Stimulated activated CD4-positive, alpha-beta T cell treated with anti-CD3 and anti-CD28 coated beads, Interleukin-15, amount 100 ng/mL, for 24 hours (primary cell): ENCODE measurements at places on chromosomes 7 and 10.
A peak's percentile ranks its signal among the peaks of the same experiment; 100 is the strongest.

DNA sequence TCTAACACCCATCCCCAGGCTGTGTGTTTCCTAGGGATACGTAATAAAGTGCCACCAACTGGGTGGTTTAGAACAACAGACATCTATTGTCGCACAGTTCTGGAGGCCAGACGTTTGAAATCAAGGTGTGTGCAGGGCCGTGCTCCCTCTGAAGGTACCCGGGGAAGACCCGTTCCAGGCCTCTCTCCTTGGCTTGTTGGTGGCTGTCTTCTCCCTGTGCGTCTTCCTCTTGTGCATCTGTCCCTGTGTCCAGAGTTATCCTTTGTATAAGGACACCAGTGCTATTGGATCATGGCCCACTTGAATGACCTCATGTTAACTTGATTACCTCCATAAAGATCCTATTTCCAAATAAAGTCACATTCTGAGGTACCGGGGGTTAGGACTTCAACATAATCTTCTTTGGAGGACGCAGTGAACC lies 15.6 kb downstream of the GRK5 start:
- DNase-seq, result no peak

- peak; percentile 27 for DNase-seq
Observed at GRCh38 chr10:126387931-126388911, at the start of gene ADAM12. Gene ADAM12, minus strand, starts transcription at chr10:126388477. Its CDS starts 332 bp downstream, at chr10:126388145.

DNA sequence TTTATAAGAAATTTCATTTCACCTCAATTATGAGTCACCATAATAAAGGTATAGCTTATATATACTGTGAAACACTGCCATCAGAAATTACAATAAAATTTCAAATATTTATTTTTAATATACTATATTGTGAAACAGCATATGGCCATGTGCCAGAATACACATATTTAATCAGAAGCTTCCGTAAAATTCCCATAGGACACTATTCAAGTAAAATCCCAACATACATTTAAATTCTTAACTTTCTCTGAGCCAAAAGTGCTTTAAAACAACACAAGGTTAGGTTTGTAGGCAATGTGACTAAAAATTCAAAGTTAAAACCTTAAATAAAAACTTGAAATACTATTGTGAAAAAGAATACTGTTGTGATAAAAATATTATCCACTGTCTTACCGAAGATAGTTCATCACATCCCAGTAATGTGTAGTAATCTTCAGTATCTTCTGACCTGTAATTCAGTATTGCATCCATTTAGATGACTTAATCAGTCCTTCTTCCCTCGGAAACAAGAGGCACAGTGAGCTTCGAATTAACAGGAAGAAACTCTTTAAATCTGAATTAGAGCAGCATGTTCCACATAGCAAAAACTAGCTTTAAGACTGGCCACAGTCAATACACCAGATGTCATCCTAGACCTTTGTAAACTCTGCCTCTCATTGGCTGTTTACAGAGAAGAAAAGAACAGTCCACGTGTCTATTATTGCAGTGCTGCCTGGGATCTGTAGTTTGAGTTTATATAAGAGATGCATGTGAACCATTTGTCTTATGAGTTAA lies at the start of gene DNAJC12:
TSS of gene DNAJC12 (minus strand) at position 648 of the 774 bp plus-strand sequence. CDS start at position 471, 177 bp downstream.
- no peak for DNase-seq

- DNase-seq, result no peak
Observed at GRCh38 chr10:59820471-59820870, 67.2 kb upstream of the MRLN start.

GRCh38 chr10:93993414-93993781 lies 333 bp upstream of the PLCE1 start:
- DNase-seq, result no peak

DNA sequence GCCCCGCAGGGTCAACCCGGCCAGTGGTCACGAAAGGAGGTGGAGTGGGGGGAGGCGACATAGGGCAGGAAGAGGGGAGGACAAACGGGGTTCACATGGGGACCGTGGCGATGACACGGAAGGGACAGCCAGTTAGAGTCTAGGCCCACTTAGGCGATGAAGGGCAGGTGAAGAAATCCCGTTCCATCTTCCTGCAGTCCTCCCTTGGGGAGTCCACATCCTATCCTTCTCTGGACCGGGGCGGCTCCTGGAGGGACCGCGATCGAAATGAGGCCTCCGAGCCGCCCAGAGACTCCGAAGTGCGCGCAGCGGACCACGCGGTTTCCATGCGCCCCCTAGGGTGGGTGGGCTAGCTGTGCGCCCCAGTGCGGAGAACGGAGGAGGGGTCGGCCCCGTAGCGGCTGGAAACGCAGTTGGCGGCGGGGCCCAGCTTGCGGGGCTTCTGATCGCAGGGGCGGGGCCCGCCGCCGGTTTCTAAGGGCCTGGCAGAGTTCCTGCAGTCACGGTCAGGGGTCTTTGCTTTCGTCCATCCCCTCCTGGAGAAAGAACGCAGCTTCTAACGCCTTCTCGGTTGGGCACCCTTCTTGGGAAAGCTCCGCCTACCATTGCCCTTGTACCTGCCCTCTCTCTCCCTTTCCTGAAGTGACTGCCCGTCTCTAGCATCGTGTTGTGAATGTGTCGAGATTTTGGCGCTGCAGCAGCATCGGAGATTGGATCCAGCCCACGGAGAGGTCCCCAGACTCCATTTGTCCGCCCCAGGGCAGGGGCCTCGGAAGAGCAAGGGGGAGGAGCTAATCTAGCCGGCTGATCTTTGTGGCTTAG lies 17.9 kb upstream of the TMEM225B start:
- peak; percentile 67 for DNase-seq

GRCh38 chr10:131982796-131983195 lies 1.1 kb upstream of the BNIP3 start:
- no peak for DNase-seq

- DNase-seq, result no peak
Observed at GRCh38 chr10:24333736-24334135, 124.8 kb downstream of the KIAA1217 start.

GRCh38 chr7:106108991-106109390 lies 3.1 kb downstream of the SYPL1 start:
- no peak for DNase-seq

DNA sequence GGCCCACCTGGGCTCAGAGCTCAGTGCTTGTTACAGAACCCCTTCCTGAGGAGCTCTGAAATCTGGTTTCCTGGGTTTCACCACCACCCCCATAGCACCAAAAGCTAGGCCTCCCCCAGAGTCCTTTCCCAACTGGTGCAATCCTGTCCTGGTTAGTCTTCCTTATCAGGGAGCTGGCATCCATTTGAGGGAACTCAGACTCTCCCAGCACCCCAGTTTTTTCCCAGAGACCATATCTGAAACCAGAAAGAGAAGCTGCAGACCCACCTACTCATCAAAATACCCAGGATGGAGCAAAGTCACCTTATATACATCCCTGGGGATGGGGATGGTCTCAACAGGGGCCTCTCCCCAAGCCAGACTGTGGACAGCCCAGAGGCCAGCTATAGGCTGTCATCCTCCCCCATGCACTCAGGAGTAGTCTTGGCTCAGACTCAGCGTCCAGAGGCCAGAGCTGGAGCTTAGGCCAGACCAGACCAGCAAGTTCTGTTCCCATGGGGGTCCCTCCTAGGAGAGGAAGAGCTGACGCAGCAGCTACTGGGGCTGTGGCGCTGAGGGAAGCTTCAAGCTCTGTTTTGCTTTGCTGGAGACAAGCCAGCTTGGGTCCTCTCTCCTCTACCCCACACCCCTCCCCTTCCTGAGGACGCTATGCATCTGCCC lies 3.0 kb downstream of the TBATA start:
- no peak for DNase-seq

- DNase-seq, result no peak
Observed at GRCh38 chr7:124919841-124920240, 9.8 kb downstream of the POT1 start.

GRCh38 chr10:88415533-88416130 lies 167.5 kb downstream of the RNLS start:
- DNase-seq, result no peak

- no peak for DNase-seq
Observed at GRCh38 chr7:137073571-137074325, 205.3 kb downstream of the CHRM2 start.

DNA sequence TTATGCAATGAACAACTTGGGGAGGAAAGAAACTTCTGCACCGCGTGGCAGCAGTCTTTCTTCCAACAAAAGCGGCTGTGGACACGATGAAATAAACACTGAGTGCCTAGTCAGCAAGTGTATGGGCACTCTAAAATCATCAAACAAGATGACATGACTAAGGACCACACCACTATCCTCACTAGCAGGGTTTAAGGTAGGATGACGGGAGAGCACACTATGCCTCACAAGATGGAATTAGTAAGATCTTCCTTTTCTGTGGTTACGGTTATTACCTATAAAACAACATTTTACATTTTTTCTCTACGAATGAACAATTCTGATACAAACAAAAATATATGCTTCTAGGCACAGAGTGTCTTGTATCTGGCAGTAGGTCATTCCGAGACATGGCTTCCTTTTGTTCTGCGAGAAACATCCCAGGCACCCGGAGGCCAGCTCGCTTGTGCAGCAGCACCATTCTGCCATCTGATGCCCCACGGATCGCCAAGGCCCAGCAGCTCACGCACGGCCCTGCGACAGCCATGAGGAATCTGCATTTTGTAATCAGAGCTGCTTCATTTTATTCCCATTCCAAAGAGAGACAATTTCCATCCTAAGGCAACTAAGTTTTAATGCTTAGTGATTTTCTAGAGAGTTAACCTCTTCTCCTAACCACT lies 54.1 kb upstream of the NCAPG2 start:
- DNase-seq, result no peak

DNA sequence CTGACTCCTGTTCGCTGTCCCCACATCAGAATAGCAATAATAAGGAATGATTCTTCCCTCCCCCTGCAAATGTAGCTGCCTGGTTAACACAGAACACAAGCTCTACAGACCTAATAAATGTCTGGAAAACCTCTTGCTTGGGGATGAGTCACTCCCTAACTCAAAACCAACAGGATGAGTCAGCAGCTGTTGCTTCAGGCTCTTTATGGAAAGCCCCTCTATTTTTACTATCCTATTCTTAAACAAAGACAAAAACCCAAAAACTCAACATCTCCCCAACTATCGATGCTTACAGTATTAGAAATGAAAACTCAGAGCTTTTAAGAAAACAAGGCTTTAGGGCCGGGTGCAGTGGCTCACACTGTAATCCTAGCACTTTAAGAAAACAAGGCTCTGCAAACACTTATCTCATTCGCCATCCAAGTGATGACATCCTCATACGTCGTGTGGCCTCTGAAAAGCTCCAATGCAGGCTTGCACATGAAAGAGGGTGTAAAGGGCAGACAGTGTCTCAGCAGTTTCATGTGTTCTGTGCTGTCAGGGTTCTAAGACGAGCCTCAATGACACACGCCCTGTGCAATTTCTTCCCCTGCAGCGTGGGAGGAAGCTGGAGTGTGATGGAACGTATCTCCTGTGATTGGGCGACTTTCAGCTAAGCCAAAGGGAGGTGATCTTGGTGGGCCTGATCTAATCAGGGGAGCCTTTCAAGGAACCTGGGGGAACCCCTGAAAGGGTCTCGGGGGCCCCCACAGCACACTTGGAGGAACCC lies 70.1 kb downstream of the AMZ1 start:
- peak; percentile 85 for DNase-seq

GRCh38 chr10:129870474-129870757 lies 93.7 kb downstream of the EBF3 start:
- DNase-seq, result no peak

DNA sequence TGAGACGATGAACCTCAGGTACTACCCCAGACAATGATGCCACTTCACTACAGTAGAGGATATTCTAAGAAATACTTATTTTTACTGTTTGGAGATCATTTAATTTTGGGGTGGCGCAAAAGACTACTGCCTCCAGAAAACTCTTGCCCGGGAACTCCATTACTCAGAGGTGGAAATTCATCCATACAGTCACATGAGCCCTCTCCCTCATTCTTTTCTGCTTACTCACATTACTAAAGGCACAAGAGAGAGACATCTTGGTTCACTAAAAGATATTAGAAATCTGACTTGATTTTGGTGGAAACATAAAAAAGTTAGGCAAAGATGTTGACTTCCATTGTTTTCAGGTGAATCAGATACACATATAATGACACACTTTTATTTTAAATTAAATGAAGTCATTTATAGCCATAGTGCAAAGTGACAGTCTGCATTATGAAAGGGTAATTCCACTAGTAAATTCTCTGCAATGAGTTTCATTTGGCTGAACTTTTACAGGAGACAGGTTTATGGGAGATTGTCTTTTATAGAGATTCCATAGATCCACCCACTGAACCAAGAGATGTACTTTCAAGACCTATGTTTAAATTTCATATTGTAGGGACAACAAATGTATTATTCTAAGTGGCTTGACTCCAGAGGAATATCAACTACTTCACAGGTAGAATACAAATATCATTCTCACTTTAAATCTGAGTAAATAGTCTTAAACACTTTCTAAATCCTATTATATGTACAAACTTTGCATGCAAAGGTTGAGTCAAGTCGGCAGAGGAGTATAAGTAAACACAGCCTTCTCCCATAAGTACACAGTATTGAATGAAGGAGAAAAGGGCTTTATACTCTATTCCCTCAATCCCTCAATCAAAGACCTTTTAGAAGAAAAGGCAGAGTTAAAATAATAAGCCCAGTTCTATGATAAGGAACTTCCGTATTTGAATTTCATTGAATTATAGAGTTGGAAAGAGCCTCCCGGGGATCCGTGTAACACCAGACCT lies 18.8 kb downstream of the NEBL start:
- no peak for DNase-seq

- no peak for DNase-seq
Observed at GRCh38 chr7:21076574-21076973, 289.9 kb upstream of the SP8 start.

- no peak for DNase-seq
Observed at GRCh38 chr10:110337906-110338305, 33.2 kb upstream of the SMNDC1 start.

GRCh38 chr7:75888464-75889222 lies 9.8 kb downstream of the RHBDD2 start:
- no peak for DNase-seq

DNA sequence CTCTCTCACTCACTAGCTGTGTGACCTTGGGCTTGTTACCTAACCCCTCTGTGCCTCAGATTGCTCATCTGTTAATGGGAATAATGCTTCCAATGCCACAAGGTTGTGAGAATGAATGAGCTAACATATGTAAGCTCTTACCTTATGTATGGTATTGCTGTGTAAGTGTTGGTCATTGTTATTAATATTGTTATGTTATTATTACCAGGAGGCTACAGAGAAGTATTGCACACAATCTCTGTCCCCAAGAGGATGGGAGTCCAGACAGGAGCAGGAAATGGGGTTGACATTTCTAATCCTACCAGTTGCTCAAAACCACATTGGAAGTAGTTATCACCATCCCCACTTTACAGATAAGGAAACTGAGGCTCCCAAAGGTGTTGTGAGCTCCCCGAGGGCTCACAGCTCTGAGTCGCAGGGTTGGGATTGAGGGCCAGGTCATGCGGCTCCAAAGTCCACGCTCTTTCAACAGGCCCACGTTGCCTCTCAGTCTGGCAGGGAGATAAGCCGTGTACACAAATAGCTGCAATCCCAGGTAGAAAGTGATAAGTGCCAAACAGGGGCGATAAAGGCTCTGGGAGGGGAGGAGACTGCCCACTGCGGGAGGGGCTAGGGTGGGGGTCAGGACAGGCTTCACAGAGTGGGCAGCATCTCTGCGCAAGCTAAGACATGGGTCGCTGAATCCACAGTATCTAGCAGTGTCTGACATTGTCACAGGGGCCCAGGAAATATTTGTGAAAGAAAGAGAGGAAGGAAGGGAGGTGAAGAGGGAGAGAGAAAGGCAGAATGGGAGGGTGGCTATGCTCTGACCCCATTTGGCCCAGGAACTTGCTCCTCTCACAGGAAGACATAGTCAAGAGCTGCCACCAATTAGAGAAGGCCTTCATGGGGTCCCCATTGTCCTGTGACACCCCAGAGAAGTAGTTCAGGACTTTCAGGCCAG lies 9.6 kb upstream of the ZMIZ1 start:
- no peak for DNase-seq

GRCh38 chr10:61951144-61951483 lies 49.6 kb downstream of the ARID5B start:
- DNase-seq, result no peak

- peak; percentile 34 for DNase-seq
Observed at GRCh38 chr10:52313933-52314821, at the start of gene DKK1. Gene DKK1, plus strand, starts transcription at chr10:52314281. Its CDS starts 154 bp downstream, at chr10:52314435.
